ENCODE measurements at places on chromosomes 16 and 17.

- no peak for DNase-seq
These were observed 128.2 kb downstream of the CLEC16A start for GRCh38 chr16:11072420-11073153.

DNA sequence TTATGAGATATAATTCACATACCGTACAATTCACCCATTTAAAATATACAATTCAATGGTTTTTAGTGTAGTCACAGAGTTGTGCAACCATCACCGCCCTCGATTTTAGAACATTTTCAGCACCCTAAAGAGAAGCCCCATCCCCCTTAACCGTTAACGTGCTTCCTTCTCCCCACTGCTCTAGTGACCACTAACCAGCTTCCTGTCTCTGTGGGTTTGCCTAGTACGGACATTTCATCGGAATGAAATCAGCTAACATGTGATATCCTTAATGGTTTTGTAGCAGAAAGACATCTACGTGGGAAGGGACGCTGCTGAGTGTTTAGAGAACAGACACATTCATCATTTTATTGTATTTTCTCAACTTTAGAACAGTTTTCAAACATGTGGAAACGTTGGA, 80.8 kb upstream of the HSBP1 start:
- DNase-seq = no peak

DNA sequence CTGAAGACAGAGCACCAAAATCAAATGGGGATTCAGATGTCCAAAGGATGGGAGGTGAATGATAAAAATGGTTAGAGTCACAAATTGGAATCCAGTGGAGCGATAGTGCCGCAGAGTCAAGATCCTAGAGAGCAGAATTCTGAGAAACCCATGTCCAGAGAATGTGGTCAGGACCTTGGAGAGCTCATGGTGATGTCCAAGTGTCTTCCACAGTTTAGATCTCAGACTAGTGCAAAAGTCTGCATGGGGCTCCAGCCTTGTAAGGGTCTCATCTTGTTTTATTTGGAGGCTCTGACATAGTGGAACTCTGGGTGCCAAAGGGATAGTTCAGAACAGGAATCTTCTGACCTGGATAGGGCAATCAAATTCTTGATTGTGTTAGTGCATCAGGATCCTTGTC, 245.9 kb upstream of the HSBP1 start:
- no peak for DNase-seq

GRCh38 chr17:65099941-65100315, 37.2 kb upstream of the RGS9 start:
- DNase-seq = peak; percentile 58

DNA sequence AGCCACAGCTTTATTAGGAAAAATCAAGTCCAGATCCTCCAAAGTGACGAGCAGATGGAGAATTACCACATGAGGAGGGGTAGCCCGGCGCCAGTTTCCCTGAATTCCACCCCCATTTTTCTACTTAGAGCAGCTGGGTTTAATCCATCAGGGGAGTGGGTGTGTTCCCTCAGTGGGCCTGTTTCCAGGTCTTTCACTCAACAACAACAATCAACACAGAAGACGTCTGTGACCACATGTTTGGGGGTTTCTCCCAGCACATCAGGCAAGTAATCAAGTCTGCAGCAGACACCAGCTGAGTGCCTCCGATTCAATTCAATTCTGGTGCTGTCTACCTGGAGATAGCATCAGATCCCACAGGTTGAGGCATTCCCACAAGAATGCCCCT, 6.8 kb downstream of the SLC6A2 start:
- no peak for DNase-seq

DNA sequence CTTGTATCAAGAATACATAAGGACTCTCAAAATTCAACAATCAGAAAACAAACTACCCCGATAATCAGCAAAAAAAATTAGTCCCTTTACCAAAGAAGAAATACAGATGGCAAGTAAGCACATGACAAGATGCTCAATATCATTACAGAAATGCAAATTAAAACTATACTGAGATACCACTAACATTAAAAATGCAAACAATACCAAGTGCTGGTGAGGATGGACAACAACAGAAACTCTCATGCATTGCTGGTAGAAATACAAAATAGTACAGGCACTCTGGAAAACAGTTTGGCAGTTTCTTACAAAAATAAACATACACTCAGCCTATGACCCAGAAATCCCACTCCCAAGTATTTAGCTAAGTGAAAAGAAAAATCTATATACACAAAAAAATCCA, 7.5 kb downstream of the CEP112 start:
- DNase-seq = no peak

GRCh38 chr17:66776999-66777688, 57.8 kb upstream of the CACNG5 start:
- DNase-seq = no peak

DNA sequence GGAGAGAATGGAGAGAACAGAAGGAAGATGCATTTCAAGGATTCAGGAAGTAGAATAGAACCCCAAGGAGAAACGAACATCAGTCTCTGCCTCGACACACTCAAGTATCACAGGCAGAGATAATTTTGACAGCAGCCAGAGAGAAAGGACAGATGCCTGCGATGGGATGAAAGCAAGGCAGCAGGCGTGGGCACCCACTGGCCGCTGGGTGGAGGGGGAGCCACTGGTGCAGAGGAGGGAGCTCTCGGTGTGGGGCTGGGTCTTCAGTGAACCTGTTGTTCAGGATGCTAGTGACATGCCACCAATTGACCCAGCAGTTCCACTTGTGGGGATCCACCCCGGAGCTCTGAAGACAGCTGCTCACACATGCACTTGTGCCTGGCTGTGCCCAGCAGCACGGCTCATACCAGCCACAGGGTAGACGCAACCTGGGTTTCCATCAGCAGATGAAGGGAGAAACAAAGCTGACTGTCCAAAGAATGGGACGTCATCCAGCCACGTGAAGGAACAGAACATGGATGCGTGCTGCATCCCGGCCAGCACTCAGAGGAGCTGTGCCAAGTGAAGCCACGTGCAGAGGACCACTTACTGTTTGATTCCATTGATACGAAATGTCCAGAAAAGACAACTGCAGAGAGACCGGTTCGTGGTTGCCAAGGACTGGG, 127.0 kb downstream of the BANP start:
- DNase-seq = no peak

GRCh38 chr16:68229431-68230175, 6.3 kb downstream of the ESRP2 start:
- DNase-seq = no peak

- no peak for DNase-seq
These were observed 4.3 kb upstream of the APRT start for GRCh38 chr16:88815901-88816589.

DNA sequence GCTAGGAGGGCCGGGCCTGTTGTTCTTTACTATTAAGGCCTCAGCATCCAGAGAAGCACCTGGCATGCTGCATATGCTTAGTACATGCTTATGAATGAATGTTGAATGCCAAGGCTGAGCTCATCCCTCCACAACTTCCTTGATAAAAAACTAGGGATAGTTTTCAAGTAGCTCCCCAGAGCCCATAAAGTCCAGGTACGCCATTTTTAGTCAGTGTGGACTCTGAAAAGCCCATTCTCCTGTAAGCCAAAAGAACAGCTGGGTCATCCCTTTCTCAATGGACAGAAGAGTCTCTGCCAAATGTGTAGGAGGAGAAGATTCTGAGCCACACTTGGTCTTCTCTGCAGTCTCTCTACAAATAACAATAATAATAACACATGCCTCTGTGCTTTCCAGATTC, 8.9 kb upstream of the ITGB3 start:
- DNase-seq = no peak

DNA sequence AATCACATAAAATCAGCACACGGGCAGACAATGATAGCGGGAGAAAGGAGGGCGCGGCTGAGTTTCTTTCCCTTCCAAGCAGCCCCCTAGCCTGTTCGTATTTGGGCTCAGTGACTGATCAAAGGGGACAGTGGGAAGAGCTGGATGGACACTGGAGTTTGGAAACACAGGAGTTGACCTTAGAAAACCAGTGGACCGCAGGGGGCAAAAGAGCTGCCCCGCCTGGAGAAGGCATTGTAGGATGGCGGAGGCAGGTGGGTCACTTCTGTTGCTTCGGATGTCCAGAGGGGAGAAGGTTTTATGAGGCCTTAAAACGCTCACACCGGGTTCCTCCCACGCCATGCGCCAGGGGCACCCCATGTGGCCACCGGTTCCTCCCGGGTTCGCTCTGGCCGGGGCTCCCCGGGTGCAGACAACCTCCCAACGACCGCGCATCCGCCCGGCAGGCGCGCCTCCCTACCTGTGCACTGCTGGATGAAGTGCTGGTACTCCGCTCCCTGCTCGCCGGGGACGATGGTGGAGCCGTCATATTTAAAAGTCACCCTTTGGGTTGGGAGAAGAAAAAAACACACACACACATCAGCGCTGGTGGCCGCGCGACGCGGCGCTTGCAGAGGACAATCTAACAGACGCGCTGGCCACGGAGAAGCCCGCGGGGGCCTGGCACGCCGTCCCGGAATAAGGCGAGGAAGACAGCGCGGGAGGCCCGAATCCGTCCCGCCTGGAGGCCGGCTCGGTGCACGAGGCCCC, 662 bp downstream of the COTL1 start:
- no peak for DNase-seq

- no peak for DNase-seq
These were observed 23.2 kb downstream of the LITAF start for GRCh38 chr16:11563493-11564040.
